ENCODE measurements at places on chromosomes 7 and 10.

- DNase-seq = no peak
These were observed 36.5 kb downstream of the KMT2C start for GRCh38 chr7:152399344-152399743.

- DNase-seq = no peak
These were observed 1.3 kb downstream of the PILRA start for GRCh38 chr7:100374601-100375000.

- DNase-seq = no peak
These were observed 696 bp downstream of the GIMAP4 start for GRCh38 chr7:150567871-150568301.

DNA sequence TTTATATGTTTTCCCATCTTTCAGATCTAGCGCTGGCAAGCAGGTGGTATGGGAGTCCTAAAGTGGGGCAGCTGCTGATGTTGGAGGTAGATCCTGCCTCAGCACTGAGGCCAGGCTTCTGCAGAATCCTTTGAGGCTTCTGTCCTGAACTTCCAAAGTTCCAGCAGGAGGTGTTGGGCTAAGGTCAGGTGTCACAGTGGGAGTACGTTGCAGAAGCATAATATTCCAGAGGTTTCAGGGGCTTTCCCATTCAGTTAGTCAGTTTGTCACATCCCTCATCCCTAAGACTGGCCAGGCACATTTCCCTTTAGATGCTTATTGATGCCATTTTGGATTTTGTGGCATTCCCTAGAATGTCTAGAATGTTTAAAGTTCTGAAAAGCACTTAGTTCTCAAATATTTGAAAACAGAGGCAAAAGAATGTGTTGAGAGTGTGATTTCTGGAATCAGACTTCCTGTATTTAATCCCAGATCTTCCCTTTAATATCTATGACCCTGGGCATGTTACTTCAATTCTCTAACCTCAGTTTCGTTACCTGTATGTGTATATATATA lies 319.1 kb upstream of the PHYHIPL start:
- no peak for DNase-seq

- DNase-seq = no peak
These were observed 260.3 kb downstream of the SNX13 start for GRCh38 chr7:17680026-17680425.

GRCh38 chr7:120060281-120060680 lies 212.7 kb upstream of the KCND2 start:
- DNase-seq = no peak

DNA sequence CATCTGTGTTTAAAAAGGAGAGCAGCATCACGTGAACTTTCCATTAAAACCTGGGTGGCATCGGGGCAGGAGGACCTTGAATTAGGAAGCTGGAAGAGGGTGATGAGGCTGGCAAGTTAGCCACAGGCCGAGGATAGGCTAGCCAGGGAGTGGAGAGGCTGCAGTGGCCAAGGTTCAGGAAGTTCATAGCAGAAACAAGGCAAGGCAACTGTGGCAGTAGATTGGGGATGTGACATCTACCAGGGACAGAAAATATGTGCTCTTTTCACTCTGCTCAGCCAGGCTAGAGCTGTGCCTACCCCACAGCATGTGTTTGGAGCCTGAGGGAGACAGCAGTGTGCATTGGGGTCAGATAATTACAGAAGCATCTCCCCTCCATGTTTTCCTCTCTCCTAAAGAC lies 2.2 kb upstream of the INPP5F start:
- no peak for DNase-seq

Data from H54 (cell line).